Activated naive CD4-positive, alpha-beta T cell (primary cell): ENCODE measurements at places on chromosomes 1 and 21.

DNA sequence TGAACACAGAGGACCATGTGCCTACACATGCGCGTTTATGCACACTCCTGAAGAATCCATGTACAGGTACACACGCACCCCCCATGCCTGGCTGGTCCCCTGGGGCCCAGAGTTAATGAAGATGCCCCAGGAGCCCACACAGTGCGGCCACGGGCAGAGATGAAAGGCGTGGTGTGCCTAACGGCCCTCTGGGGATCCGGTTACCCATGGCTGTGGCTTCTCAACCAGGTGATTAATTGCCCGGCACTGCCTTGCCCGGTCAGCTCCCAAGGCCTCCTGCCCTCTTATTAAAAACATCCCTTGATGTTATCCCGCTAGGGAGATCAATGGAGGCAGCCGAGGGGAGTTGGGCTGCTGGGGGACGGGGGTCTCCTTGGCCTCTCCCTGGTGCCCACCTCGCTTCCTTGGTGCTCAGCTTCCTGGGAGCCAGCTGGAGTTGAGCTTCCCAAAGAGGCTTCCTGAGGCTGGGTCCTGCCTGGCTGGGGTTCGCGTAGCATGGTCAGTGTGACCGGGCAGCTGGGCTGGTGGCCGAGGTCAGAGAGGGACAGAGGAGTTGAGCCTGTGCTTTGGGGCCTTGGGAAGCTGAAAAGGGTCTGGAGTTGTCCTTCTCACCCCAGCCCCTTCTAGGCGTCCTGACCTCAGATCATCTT lies 75.0 kb upstream of the WNT4 start:
- no peak for DNase-seq

DNA sequence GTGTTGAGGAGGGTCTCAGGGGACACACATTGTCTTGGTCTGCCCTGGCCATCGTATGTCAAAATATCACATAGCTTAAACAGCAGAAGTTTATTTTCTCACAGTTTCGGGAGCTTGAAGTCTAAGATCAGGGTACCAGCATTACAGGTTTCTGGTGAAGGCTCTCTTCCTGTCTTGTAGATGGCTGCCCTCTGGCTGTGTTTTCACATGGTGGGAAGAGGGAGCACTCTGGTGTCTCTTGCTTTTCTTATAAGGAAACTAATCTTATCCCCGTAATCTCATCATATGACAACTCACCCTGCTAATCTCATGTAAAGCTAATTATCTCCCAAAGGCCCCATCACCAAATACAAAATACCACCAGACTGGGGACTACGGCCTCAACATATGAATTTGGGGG lies 246.9 kb upstream of the ST6GALNAC5 start:
- DNase-seq = no peak

DNA sequence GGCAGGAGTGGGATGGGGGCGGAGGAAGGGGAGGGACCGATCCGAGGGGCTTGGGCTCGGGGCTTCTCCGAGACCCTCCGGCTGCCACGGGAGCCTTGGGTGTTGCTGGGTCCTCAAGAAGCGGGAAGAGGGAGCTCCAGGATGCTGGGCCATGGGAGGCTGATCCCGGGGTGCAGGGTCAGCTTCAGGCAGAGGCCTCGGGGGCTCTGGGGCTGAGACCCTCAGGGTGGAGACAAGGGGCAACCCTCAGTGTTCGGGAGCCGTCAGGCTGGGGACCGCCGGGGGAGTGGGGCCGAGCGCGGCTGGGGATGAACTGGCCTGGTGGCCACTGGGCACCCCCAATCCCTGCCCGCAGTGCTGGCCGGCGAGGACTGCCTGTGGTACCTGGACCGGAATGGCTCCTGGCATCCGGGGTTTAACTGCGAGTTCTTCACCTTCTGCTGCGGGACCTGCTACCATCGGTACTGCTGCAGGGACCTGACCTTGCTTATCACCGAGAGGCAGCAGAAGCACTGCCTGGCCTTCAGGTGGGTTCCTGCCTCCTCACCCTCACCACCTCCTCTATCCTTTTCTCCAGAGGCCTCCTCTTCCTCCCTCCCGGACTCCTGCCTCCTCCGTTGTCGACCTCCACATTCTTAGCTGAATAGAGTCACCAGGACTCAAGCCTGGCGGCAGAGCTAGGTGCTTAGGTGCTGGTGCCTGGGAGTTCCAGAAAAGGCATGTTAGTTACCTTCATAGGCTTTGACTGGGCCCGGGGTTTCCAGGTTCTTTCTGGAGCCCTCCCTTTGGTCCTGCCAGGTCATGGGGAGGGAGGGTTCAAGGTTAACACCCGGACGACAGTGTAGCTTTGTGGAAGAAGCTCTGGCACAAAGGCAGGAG lies 631 bp downstream of the SHISA4 start:
- DNase-seq = no peak

GRCh38 chr1:32464191-32464715 lies 619 bp upstream of the ZBTB8B start:
- no peak for DNase-seq

DNA sequence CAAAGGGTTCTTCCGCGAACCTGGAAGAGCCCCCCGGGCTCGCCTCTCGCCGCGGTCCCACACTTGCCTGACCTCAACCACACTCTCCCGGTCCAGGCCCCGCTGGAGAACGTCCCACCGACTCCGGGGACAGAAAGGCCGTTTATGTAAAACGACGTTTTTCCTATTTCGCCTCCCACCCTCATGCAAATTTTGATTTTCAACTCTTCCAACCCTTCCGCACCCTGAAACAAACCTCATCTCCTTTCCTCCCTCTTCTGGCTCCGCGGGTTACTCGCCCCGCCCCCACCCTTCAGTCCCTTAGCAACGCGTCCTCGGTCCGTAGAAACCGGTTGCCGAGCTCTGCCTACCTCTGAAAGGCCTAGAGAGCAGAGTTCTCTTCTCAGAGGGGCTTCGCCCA lies at the start of gene C1orf141:
C1orf141 (minus strand) TSS at position 276 of the 400 bp plus-strand sequence. CDS start 7,730 bp downstream, outside the sequence.
- peak; percentile 10 for DNase-seq

DNA sequence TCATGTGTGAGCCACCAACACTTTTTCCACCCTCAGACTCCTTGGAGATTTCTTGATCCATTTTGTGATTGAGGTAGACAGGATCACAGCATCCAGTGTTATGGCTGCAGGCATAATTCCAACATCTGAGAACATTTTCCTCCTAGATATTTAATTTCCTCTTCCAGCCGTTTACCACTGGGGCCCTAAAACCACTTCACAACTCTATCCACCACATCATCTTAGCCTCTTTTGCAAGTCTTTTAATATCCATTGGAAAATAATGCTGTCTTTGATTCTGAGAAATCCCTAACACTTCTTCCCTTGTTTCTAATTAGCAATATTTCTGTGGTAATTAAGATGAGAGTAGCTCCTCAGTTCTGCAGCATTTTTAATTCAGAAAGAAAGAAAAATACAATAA lies 190.1 kb downstream of the TNR start:
- no peak for DNase-seq

DNA sequence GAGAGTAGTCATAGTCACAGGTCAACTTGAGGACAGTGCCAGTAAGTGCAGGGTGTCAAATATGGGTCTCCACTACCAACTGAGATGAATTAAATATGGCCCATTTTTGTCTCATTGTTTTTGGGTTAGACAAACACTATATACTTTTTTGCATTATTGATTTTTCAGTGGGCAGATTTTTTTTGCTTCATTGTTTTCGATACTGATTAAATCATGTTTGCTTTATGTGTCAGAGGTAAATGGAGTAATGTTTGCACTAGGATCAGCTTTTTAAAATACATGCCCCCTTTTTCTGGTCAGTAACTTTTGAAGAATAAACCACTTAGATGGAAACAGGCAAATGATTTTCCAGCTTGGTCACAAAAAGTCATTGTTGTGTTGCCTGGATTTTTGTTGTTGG lies 199.0 kb downstream of the USH2A start:
- no peak for DNase-seq

GRCh38 chr1:168755800-168756418 lies 26.9 kb upstream of the DPT start:
- DNase-seq = no peak

GRCh38 chr1:158719664-158720063 lies 856 bp downstream of the OR6K3 start:
- no peak for DNase-seq

DNA sequence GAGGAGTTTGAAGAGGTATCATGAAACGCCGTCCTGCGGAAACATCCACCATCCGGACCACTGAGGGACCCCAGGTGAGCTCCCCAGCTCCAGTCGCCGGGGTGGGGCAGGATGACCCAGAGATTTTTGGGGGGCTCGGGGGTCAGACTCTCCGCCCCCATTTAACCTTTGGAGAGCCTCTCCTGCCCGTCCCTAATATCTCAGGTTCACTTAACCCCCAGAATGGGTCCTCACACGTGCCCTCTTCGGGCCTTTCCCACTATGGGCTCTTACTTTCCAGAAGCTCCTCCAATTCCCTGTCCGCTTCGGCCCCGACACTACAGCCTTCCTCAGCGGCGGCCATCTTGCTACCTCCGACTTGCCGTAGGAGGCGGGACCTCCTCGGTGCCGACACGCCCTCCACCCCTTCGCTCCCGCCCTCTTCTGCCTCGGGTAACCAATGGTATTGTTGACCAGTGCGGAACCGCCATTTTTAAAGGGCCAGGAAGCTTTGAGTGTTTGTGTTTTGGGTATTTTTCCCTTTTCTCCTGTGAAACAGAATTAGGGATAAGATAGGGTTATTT lies at the start of gene PEX19:
PEX19 (minus strand) TSS at position 352 of the 563 bp plus-strand sequence; CDS start at position 343, 9 bp downstream.
- DNase-seq = peak; percentile 79

GRCh38 chr1:106926803-106927582 lies 129.5 kb upstream of the PRMT6 start:
- no peak for DNase-seq

GRCh38 chr21:28858424-28858823 lies 134.3 kb downstream of the LTN1 start:
- DNase-seq = no peak

GRCh38 chr1:87812871-87813577 lies 484.3 kb downstream of the LMO4 start:
- no peak for DNase-seq

DNA sequence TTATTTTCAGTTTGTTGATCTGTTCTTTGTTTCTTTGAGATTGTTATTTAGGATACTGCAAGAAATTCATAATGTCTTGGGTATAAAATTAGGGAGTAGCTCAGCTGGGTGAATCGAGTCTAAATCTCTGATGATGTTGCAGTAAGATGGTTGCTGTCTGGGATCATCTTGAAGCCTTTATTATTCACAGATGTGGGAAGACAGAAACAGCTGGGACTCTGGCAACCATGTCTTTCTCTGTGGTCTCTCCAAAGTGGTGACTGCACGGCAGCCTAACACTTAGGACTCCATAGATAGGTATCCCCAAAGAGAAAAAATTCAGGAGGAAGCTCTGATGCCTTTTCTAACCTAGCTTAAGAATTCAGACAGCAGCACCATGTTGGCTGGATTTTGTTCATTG lies 52.7 kb downstream of the RAP1A start:
- no peak for DNase-seq

DNA sequence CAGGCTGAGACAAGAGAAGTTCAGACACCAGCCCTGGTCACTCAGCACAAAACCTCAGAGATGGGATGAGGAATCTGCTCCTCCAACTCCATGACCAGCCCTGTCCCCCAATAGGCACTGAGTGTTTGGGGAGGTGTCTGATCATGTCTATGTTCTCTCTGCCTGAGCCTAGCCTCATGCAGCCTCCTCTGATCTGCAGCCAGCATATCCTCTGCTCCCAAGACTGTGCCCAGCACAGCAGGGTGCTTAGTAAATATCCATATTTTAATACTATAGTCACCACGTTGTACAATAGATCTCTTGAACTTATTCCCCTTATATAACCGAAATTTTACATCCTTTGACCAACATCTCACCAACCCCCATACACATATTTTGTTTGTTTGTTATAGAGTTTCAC lies 202.9 kb downstream of the MATN1 start:
- no peak for DNase-seq

- DNase-seq = no peak
These were observed 787.9 kb upstream of the B3GALT2 start for GRCh38 chr1:193974286-193974798.

- DNase-seq = no peak
These were observed 11.4 kb downstream of the NEK7 start for GRCh38 chr1:198168227-198168626.

- DNase-seq = no peak
These were observed 173.0 kb downstream of the NFIA start for GRCh38 chr1:61255358-61255703.

DNA sequence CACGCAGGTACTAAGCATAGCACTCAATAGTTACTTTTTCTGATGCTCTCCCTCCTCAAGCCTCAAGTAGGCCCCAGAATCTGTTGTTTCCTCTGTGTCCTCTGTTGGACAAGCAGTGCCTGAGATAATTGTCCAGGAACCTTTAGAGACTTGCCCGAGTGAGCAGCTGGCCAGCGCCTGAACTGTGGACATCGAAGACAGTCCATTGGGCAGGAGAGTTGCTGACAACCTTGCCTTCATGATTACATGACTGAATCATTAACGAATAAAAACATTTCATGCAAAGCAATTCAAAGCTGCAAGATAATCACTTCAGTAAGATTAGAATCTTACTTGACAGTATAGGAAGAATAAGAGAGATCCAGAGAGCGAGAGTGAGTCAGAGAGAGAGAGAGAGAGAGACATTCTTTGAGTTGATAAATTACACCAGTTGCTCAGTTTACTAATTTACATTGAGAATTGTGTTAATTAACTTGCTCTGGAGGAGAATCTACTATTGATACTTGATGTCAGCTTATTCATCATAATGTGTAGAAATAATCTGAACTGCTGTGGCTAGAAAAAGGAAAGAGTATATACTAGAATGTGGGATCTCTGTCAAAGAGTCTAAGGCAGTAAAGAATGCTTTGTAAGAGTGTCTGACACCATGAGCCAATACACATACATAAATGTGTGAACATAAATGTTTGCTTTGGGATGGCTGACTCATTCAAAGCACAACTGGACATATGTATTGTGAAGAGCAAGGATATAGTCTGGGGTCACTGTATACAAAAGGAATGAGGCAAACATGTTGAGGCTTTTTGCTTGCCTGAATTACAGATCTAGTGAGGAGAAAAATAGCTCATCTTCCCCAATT lies 216.0 kb downstream of the ZNF326 start:
- DNase-seq = no peak

- no peak for DNase-seq
These were observed 10.4 kb downstream of the CBR3 start for GRCh38 chr21:36145259-36145658.

DNA sequence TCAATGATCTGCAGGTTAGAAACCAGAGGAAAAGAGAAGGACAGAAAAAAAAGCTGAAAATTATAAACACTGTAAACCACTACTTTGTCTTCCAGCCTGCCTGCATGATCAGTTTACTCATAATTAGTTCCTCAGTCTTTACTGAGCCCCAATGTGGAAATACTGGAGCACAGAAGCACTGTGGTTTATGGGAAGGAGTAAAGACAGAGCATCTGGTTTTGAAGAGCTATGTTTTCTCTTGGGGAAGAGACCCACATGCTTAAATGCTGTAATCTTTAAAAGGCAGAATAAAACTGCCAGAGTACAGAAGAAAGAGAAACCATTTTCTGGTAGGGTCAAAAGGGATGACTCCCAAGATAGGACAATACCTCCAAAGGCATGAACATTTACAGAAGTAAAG lies 159.0 kb upstream of the ZNHIT6 start:
- DNase-seq = no peak

DNA sequence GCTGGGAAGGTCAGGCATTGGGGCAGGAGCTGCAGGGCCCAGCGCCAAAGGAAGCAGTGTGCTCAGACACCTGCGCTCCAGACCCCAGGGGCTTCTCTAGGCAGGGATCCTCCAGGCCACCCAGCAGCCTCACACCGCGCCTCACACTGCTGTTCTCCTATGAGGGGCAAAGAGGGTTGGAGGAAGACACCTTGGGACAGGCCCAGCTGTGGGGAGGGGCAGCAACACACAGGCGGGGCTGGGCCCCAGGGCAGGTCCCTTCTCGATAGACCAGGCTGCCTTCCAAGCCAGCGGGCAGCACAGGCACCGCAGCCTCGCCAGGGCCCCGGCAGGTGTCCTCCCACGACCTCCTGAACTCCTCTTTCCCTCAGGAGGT lies 20.7 kb upstream of the PRSS38 start:
- DNase-seq = no peak
